Aorta (tissue), 5 donors: ENCODE measurements at places on chromosomes 12 and 14. TPM values are rescaled to one million over a fixed set of nuclear protein-coding genes. Genes with fewer than 3 reads are reported as not detected.

Gene GPR65
- 0.28 TPM for polyA plus RNA-seq

Gene TAC3
- not detected for polyA plus RNA-seq

Gene ASB2
- polyA plus RNA-seq: 24.8 TPM

DNA sequence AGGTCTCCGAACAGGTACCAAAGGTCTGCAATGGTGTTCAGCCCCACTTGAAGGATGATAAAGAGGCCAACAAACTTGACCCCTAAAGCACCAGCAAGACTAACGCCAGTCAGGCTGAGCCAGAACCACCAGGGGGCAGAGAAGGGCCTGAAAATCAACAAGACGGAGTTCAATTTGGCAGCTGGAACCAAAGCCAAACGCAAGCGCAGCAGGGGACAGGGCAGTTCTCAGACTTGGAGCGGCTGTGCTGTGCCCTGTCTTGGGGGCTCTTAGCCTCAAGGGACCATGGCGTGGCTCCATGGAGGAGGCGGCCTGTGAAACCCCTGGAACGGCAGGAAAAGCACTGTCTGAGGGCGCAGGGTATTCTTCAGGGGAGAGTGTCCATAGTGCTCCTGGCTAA lies 19.6 kb downstream of the POMT2 start:
- no peak overlapping the region for H3K27ac ChIP-seq
- peaks cover 19% of the 10 kb centered on the region for H3K36me3 ChIP-seq
- H3K4me3 ChIP-seq: no peak overlapping the region
- no peaks in the 10 kb centered on the region for H3K27me3 ChIP-seq
- no peaks in the 10 kb centered on the region for H3K4me1 ChIP-seq

- no peak overlapping the region for H3K4me3 ChIP-seq
- H3K4me1 ChIP-seq: peaks cover 18% of the 10 kb centered on the region
- H3K36me3 ChIP-seq: no peaks in the 10 kb centered on the region
- H3K27ac ChIP-seq: no peak overlapping the region
- H3K27me3 ChIP-seq: no peaks in the 10 kb centered on the region
Measured at GRCh38 chr12:116040402-116040801, 237.1 kb downstream of the MED13L start.

DNA sequence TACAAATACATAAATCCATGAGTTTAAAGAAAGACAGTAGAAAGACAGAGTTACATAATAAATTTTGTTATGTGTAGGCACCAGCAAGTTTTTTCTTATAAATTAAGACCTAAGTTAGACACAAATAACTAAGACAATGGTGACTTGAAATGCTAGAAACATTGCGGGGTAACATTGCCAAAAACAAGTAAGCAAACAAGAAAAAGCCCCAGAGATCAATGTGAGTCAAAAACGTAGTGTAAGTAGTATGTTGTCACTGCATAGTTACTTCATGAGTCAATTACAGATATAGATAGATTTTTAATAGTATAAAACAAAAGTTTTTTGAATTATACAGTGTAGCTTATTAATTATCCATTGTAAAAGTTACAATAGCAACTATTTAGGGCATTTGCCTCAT lies 83.4 kb downstream of the CNTN1 start:
- H3K4me1 ChIP-seq: no peaks in the 10 kb centered on the region
- DNase-seq: no peak
- no peaks in the 10 kb centered on the region for H3K27me3 ChIP-seq
- H3K4me3 ChIP-seq: no peak overlapping the region
- no peaks in the 10 kb centered on the region for H3K36me3 ChIP-seq
- H3K27ac ChIP-seq: no peak overlapping the region

GRCh38 chr14:91378930-91379578 lies 38.6 kb downstream of the CCDC88C start:
- DNase-seq: no peak
- no peaks in the 10 kb centered on the region for H3K27me3 ChIP-seq
- H3K27ac ChIP-seq: no peak overlapping the region
- no peak overlapping the region for H3K4me3 ChIP-seq
- H3K36me3 ChIP-seq: no peaks in the 10 kb centered on the region

GRCh38 chr14:68568907-68569897 lies 223.7 kb downstream of the ZFP36L1 start:
- no peaks in the 10 kb centered on the region for H3K36me3 ChIP-seq
- H3K27ac ChIP-seq: no peak overlapping the region
- H3K27me3 ChIP-seq: no peaks in the 10 kb centered on the region
- no peak overlapping the region for H3K4me3 ChIP-seq

GRCh38 chr14:23896609-23897153 lies 56.9 kb upstream of the DHRS4 start:
- DNase-seq: no peak
- no peaks in the 10 kb centered on the region for H3K36me3 ChIP-seq
- no peak overlapping the region for H3K27ac ChIP-seq
- H3K27me3 ChIP-seq: no peaks in the 10 kb centered on the region

- DNase-seq: no peak
- H3K27me3 ChIP-seq: no peaks in the 10 kb centered on the region
- no peaks in the 10 kb centered on the region for H3K4me1 ChIP-seq
- no peaks in the 10 kb centered on the region for H3K36me3 ChIP-seq
- H3K27ac ChIP-seq: peak overlapping the region; percentile 81
- H3K4me3 ChIP-seq: peak overlapping the region; percentile 14
Measured at GRCh38 chr12:54018468-54018984, 9.7 kb upstream of the HOXC6 start.

DNA sequence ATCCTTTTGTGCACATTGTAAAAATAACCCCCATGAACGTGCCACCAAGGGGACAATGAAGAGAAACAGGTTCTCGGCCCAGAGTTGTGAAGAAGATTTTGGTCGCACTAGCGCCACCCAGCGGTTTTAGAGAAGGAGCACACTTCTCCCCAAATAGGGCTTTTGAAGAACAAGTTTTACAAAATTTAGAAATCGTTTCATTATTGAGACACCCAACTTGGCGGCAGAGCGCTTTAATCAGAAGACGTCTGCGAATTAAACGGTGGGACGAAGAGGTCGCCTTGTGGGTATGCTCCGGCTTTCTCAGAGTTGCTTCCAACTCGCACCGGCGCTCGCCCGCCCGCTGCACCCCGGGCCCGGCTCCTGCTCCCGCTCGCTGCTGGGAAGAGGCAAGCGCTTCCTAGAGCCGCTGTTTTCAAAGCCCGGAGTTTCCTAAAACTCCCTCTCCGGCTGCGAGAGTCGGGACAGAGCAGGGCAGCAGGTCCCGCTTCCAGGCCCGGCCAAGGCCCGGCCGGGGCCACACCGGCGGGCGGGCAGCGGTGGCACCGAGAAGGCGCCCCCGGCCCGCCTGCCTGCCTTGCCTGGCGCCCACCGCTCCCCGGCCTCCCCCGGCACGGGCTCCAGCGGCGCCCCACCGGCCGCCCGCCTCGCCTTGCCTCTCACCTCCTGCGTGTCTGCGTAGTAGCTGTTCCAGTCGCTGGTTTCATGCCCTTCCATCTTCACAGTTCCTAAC lies 645 bp downstream of the FOXA1 start:
- no peak overlapping the region for H3K27ac ChIP-seq
- no peaks in the 10 kb centered on the region for H3K4me1 ChIP-seq
- DNase-seq: no peak
- H3K27me3 ChIP-seq: peaks cover 3% of the 10 kb centered on the region
- no peaks in the 10 kb centered on the region for H3K36me3 ChIP-seq

- no peak overlapping the region for H3K4me3 ChIP-seq
- DNase-seq: no peak
- H3K27me3 ChIP-seq: no peaks in the 10 kb centered on the region
Measured at GRCh38 chr14:77439861-77440260, 16.5 kb upstream of the NOXRED1 start.

GRCh38 chr12:110314308-110314707 lies 33.3 kb downstream of the ATP2A2 start:
- peaks cover 2% of the 10 kb centered on the region for H3K36me3 ChIP-seq
- H3K27ac ChIP-seq: no peak overlapping the region
- no peaks in the 10 kb centered on the region for H3K27me3 ChIP-seq
- H3K4me1 ChIP-seq: peaks cover 13% of the 10 kb centered on the region
- DNase-seq: no peak
